ENCODE measurements at places on chromosomes 7 and 10.

- no peak for DNase-seq
Observed at GRCh38 chr7:129914536-129915272, 38.1 kb downstream of the UBE2H start.

DNA sequence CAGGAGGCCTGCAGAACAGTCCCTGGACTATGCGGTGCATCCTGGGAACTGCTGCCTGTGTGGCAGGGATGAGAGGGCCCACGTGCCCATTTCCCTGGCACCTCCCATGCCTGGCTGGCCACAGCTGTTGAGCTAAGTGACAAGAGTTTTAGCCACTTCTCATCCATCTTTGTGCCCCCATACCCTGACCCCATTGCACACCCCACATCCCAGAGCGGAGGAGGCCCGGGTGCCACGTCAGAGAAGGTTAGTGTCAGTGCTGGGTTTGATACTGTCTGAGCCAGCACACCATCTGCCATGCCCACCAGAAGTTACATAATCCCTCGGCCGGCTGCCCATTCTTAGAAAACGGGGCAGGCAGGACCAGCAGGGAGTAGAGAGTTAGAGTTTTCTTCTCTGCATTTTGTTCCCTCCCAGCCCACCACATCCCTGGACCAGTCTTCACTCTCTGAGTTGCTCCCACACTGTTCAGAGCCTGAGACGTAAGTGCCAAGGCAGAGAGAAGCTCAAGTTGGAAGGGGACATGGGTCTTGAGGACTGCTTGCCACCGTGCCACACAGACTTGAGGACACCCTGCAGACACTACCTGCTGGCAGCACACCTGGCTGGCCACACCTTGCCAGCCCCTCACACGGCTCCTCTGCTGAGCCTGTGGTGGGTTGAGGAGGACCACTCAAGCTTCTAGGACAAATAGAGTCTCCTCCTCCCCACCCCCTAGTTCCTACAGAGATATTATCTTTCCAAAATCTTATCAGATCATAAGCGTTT, 13.1 kb downstream of the UNC5B start:
- no peak for DNase-seq

- DNase-seq: no peak
Observed at GRCh38 chr7:153408360-153409335, 643.5 kb upstream of the DPP6 start.

- DNase-seq: no peak
Observed at GRCh38 chr10:79137300-79137756, 68.6 kb downstream of the ZMIZ1 start.

DNA sequence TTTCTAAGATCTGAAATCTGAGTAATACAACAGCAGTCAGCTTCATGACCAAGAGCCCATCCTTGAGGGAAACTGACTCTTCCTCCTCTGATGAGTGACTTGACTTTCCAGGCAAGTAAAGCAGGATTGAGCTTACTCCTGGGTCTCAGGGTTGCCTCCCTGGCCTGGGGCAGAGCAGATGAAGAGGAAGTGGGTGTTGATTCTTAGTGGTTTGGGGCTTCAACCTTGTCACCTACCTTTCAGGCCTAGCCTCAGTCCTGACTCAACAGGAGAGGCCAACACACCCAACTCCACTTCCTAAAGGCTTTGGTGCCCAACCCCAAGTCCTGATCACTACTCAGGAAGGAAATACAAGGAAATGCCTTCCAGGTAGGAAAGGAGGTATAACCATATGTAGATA, 54.1 kb downstream of the KCNMA1 start:
- DNase-seq: no peak
